ENCODE measurements at places on chromosomes 7 and 10. TPM values are rescaled to one million over a fixed set of nuclear protein-coding genes. Genes with fewer than 3 reads are reported as not detected.
A peak's percentile ranks its signal among the peaks of the same experiment; 100 is the strongest.

DNA sequence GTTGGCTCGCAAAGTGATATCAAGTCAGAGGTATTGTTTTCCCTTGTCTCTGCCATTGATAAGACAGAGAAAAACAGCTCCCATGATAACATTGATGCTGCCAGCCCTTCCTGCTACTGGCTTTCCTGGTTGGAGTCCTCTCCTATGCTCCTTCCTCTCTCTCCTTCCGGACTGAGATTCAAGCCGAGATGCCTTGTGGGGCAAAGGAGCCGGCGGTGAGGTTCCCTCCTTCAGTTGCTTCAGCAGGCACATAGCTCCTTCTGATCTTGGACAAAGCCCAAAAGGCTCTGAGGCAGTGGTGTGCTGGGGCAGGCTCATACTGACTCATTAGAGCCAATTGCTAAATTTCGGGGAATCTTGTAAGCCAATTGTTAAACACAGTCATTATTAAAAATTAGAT is 8.8 kb upstream of the ZCCHC24 start:
- no peak for DNase-seq

DNA sequence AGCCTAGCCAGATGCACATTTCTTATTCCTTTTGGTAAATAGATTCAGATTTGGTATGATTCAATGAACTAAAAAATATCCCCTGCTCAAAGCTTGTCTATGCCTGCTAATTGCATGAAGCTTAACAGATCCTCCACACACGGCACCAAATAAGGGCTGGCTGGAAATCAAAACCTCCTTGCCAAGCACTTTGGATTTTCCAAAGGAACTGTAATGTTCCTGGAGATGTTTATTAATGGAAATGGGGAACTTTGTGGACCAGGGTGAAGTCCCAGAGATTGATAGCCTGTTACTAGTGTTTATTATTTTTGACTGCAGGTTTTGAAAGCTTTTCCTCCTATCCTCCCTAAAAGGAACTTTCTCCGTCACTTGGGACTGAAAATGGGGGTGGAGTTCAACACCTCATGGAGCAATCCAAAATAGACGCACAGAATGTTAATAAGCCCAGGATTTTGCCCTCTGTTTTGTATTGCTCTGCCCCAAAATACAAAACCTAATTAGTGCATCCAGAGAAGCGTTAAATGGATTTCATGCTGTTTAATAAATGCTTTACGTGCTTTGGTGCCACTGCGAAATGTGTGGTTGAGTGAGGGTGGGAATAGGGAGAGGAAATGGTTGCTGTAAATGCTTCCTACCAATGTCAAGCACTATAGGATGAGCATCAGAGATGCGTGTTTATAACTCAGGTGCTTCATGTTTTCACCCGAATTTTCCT is 1027.7 kb downstream of the LRMDA start:
- DNase-seq, result no peak

- DNase-seq, result no peak
These were observed 483.9 kb upstream of the AUTS2 start for GRCh38 chr7:69114374-69114773.

STAG3 gene
- 0.89 TPM for total RNA-seq

DNA sequence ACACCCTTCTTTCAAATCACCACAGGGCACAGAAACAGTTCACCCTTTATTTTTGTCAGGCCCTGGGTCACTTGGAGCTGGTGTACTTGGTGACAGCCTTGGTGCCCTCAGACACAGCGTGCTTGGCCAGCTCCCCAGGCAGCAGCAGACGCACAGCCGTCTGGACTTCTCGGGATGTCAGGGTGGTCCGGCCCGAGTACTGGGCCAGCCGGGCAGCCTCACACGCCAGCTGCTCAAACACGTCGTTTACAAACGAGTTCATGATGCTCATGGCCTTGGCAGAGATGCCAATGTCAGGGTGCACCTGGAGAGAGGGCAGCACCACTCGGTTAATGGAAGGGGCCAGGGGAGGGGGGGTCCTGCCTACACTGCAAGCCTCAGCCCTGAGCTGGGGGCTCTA is 2.5 kb downstream of the H2BK1 start:
- no peak for DNase-seq

GRCh38 chr7:117982071-117983055 is 109.1 kb upstream of the CTTNBP2 start:
- peak; percentile 7 for DNase-seq

DNA sequence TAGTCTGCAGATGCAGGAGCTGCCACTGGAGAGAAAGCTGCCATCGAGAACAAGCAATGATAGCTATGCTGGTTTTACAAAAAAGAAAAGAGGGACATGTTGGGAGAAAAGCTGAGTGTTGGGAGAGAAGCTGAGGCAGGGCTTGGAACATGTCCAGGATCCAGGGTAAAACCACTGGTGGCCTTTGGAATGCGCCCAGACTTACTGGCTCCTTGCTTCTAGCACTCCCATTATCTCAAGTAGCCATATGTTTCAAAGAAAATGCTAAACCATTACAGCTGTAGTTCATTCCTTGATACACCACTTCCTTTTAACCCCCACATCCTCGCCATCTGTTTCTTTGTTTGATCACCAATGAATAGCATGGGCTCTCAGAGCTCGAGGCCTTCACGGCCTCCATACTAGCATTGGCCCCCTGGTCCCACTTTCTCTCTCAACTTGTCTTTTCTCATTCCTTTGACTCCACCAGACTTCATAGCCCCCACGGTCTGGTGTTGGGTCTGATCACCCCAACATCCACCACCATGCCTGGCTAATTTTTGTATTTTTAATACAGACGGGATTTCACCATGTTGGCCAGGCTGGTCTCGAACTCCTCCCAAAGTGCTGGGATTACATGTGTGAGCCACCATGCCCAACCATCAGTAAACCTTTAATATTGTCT is 23.8 kb upstream of the PLAC9 start:
- DNase-seq, result no peak

GRCh38 chr10:71080381-71081228 is 131.8 kb upstream of the UNC5B start:
- no peak for DNase-seq

DNA sequence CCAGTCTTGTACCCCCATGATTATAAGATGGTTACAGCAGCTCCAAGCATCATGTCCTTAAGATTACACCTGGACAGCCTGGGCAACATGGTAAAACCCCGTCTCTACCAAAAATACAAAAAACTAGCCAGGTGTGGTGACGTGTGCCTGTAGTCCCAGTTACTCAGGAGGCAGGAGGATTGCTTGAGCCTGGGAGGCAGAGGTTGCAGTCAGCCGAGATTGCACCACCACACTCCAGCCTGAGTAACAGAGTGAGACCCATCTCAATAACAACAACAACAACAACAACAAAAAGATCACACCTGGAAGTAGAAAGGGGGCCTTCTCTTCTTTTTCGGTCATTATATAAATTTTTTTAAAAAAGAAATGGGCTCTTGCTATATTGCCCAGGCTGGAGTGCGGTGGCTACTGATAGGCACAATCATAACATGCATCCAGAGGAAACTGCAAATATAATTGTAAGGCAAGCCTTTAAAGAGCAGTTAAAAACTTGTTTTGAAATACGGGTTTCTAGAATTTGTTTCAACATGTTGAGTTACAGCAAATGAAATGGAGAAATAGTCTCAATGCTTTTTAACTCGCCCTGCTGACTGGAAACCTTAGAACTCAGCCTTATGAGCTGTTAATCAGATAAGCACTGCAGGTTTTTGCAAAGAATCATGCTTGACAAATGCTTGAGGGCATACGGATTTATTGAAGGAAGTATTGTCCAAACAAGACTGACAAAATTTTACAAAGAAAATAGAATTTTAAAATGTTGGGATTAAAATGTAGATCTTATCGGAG is 4.7 kb upstream of the ENTPD7 start:
- DNase-seq, result no peak

DNA sequence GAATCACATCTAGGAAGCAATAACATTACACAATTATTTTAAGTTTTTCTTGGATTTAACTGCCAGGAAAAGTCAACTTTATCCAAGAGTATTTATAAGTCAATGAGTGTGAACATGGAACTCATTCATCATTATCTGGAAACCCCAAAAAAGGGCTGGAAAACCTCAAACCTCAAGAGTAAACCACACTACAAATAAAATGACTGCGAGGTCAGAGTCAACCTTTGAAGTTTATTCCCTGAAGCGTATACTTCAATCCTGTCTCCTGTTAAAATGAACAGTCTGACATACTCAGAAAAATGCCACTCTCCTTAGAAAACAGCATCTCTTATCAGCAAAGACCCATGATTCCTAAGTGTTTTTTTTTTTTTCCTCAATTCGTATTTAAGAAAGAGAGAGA is 86.5 kb downstream of the RELN start:
- DNase-seq, result no peak

- DNase-seq, result no peak
These were observed 53.7 kb upstream of the ANK3 start for GRCh38 chr10:60443346-60443745.

DNA sequence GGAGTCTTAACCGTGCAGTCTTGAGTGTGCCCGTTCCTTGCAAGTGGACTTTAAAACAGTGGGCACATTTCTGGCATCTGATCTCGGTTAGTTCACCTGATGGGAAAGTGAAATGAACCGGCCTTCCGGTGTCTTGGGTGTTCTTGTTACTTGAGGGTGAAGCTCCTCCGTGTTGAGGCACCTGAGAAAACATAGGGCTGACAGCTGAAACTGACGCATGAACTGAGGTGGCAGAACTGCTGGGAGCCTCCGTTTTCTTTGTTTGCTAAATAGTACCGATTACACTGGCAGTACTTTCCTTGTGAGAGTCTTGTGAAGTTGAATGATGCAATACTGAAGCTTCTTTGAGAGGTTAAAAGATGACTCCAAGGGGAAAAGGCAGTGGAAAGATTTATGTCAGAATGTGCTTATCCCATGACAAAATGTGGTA is 62.8 kb upstream of the SAMD8 start:
- no peak for DNase-seq

STRIP2 gene
- 1.9 TPM for total RNA-seq

HERPUD2 gene
- 18.5 TPM for total RNA-seq

- no peak for DNase-seq
These were observed 253.9 kb downstream of the PPP1R3A start for GRCh38 chr7:113664867-113665266.

- DNase-seq, result no peak
These were observed 20.6 kb upstream of the CDCA7L start for GRCh38 chr7:21966271-21966670.

GRCh38 chr10:133257489-133258065 is 19.1 kb downstream of the ADAM8 start:
- no peak for DNase-seq

MACROH2A2 gene
- 10.2 TPM for total RNA-seq

DNA sequence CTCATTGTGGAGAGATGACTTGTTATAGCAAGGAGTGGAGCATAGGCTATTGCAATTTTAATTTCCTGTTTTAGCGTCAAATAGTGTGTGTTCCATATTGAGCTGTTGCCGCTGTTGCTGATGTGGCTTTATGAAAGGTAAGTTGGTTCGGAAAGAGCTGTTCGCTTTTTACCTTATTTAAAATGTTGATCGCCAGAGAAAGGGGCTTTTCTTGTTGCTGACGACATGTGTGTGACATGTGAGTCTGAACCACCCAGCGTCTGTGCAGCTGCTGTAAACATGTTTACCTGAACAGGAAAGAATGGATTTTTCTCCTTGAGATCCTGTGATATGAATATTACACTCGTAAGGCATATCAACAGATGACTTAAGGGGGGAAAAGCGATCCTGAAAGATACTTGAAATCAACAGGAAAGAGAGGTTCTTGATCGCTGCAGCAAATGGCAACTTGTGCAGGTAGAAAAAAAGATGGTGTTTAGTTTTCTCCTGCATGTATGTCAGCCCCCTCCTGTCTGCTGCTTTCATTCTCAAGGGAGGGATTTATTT is 2.5 kb downstream of the ZEB1 start:
- DNase-seq, result peak; percentile 37

CCDC201 gene
- not detected for total RNA-seq

HKDC1 gene
- 0.10 TPM for total RNA-seq

GRCh38 chr7:82286798-82287140 is 156.8 kb downstream of the CACNA2D1 start:
- DNase-seq, result no peak

GRM8 gene
- 1.9 TPM for total RNA-seq

DNA sequence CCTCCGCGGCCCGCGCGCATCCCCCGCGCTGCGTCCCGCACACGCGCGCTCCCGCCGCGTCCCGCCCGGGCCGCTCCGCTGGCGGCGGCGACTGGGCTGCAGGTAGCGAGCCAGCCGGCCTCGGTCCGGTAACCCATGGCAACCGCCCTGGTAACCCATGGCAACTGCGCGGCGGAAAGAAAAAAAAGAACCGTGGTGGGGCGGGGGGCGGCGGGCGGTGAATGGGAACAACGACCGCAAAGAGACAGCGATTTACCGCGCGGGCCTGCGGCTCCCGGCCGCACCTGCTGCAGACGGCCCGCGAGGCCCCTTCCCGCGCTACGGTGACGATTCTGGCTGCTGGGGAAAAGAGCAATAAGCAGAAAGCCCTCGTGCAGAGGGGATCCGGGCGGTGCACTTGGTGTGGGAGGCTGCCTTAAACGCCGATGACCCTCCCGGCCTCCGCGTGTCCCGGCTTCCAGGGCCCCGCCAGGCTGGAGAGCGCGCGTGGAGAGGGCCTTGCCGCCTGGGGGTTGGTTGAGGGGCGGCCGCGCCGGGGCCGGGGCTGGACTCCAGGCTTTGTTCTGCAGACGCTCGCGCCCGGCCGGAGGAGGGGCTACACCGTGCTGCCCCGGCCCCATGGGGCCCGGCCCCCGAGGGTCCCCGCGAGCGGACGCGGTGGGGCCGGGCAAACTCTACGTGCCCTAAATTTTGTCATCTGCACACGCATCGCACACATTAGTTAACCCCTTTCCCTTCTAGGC is 84.7 kb downstream of the SNX10 start:
- DNase-seq, result no peak

- DNase-seq, result no peak
These were observed 897 bp upstream of the RAMP3 start for GRCh38 chr7:45156516-45157272.

PIK3AP1 gene
- 6.2 TPM for total RNA-seq

DNA sequence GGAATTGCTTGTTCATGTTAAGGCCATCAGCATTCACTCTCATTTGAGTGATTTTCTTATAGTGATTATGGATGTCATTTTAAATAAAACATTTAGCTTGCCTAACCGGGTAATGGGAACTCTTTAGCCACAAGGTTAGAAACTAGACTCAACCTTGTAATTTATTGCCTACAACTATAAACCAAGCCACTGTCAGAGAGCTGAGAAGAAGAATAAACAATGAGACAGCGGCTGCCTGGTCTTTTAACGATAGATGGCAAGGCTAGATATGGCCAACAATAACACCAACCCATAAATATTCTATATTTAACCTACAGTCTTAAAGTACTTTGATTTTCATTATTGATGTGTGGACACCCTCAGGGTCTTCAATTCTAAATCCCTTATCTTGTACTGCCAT is 27.8 kb upstream of the INHBA start:
- no peak for DNase-seq

DNA sequence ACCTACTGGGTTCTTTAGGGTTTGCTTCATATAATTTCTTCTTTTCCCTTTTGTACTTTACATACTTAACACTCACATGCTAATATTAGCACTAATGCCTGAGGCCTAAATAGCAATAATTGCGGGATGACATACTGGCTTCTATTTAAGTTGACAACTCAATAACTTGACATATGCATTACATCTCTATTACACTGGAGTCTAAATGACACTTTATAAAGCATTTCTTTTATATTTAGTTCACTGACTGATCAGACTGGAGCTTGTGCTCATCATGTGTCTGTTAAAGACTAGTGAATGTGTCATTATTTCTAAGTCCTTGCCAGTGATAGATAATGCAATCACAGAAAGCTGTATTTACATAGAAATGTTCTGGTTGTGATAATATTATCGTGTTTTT is 472.1 kb upstream of the SEMA3A start:
- peak; percentile 10 for DNase-seq

- no peak for DNase-seq
These were observed 52.9 kb upstream of the IGFBP3 start for GRCh38 chr7:45973725-45974532.

AGAP9 gene
- 2.0 TPM for total RNA-seq

- no peak for DNase-seq
These were observed 542.3 kb upstream of the MBL2 start for GRCh38 chr10:53314876-53315275.

Measured in skin of body (tissue), 3 donors.